NCI-H1694 (cell line): ENCODE measurements at places on chromosomes 4 and X.

DNA sequence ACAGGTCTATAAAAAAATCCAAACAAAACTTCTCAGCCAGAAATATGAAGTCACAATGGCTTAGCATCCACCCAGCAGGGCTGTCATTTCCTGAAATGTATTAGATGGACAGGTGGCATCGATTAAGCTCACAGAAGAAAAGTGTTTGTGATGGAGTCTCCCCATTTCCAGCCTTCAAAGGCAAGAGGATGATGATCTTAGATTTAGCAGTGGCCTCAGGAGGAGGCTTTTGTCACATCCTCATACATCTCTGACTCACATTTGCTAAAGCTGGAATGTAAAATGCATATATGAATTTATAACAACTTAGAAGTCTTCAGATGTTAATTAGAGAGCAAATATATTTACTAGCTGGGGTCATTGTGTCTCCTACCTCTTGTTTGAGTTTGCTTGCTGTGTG, 441.9 kb downstream of the SPRY1 start:
- DNase-seq: no peak

DNA sequence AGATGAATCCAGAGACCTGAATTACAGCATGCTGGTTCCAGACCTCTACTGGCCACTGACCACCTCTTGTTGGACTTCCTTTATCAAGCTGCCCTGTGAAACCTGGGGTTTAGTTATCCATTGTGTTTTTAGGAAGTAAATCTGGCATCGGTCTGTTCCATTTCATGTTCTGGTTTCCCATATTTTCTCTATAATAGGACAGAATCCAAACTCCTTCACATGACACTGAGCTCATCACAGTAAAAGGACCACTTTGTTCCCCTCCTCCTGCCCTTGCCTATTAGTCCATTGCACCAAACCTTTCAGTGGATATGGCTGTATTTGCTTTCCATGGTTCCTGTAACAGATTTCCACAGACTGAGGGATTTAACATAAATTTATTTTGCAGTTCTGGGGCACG, 4.0 kb downstream of the MFAP3L start:
- DNase-seq: no peak

GRCh38 chr4:171846232-171846631, 33.0 kb downstream of the GALNTL6 start:
- peak; percentile 11 for DNase-seq

DNA sequence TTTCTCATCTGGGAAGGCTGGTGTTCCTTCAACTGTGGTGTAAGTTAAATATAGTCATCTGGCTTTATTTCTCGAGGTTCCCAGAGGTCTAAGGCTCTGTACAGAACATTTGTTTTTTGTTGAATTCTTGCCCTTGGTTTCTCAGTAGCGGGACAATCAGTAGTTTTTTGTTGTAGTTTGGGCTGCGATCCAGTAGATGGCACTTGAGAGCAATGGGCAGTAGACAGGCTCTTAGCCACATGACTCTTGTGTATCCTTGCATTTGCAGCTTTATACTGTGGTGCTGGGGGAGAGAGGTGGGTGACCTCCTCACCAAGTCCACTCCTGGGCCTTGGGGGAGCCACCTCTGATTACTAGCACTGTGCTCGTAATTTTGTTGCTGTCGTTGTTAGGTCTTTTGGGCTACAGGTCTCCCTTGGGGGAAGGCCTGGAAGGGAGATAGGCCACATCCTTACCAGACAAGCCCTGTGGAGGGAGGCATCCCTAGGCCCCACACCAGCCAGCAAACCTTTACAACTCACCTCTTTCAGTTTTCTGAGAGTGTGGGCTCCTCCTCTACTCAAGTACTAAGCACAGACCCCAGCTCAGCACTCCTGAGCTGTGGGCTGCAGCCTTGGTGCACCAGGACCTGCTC, 8.1 kb downstream of the ETDB start:
- no peak for DNase-seq

GRCh38 chr4:114178392-114178791, 198.9 kb upstream of the ARSJ start:
- no peak for DNase-seq

GRCh38 chr4:95289028-95289634, 259.6 kb downstream of the UNC5C start:
- no peak for DNase-seq

- DNase-seq: no peak
Observed at GRCh38 chrX:69031181-69031580, 134.1 kb downstream of the PJA1 start.
